ENCODE measurements at places on chromosomes 7 and 10.

- DNase-seq = no peak
Measured at GRCh38 chr7:24227603-24228359, 56.2 kb upstream of the NPY start.

GRCh38 chr7:585229-585711 is 65.6 kb upstream of the PDGFA start:
- no peak for DNase-seq

DNA sequence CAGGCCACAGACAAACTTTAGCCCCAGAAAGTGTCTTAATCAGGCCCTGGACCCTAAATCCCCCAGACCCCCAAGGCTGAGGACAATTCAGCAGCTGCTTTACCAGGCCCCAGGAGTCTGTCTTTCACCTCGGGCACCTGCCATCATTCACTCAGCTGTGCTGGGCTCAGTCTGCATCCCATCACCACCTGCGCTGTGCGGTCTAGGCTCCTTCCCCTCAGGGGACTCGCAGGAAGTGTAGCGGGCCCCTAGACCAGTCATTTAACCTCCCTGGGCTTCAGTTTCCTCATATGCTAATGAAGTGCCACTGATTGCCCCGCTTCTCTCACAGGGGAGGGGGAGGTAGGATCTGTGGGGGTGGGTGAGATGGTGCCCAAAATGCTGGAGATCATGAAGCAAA is 76.4 kb upstream of the ZMIZ1 start:
- no peak for DNase-seq

DNA sequence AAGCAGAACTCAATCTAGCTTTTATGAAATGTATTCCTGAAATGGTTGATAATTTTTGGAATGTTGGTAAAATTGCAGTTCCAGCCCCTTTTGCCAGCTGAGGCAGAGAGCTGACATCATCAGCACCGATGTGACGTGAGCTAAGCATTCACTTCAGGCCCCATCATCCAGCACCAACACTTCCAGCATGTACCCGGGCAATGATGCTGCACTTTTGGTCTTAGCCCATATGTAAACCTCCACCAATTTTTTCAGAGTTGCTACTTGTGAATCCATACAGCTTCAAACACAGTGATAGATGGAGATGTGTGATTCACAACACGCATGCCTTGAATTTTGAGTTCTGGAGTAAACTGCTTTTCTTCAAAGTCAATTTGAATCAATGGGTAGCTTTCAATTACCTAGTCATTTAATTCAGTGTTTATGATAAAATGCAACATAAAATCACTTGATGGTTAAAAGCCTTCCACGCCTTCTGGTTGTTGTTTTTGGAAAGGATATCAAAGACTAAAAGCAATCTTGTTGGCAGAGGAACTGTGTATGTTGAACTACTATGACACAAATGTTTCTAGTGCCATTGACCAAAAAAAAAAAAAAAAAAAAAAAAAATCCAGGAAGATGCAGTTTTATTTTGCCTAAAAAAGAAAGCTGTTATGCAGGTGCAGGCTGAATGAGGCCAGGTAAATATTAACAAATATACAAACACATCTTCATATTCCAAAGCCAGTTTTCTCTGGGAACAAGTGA is 73.9 kb downstream of the NRP1 start:
- no peak for DNase-seq

DNA sequence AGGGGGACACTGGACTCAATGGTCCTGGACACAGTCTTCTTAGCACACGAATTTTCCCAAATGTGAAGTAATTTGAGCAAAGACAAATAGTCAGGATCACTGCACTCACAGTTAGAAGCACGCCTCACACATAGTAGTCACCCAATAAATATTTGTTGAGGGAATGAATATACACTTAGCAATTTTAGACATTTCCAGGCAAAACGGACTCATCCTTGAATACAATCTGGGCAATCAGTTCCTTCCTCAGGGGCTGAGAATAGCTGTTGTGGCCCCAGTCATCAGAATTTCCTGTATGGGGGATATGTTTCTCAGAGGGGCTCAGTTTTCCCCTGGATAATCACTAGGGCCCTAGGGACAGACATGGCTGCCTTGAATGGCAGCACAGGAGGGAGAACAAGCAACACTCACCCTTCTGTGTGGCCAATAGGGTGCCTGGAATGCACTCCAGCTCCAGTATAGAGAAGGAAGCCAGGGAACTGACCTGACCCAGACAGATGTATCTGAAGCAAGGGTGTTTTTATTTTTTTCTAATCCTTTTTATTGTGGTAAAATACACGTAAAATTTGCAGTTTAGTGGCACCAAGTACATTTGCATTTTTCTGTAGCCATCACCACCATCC is 282.7 kb upstream of the ZNF32 start:
- DNase-seq = no peak

GRCh38 chr7:1900847-1901246 is 230.8 kb downstream of the ELFN1 start:
- no peak for DNase-seq

DNA sequence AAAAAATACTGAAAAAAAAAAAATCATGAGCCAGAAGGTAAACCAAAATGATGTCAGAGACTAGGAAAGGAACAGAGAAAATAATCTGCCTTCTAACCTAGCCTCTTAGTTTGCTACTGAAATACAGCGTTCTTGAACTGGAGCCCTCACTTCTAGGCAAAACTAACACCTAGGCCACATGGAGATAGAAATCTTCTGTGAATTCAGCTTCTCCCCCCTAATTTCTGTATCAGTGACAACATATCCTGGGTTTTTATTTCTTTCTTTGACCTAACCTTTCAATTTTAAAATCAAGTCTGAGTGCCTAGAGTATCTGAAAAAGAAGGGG is 100.1 kb upstream of the GLCCI1 start:
- DNase-seq = no peak

- no peak for DNase-seq
Measured at GRCh38 chr10:10860455-10860976, 157.2 kb upstream of the CELF2 start.

DNA sequence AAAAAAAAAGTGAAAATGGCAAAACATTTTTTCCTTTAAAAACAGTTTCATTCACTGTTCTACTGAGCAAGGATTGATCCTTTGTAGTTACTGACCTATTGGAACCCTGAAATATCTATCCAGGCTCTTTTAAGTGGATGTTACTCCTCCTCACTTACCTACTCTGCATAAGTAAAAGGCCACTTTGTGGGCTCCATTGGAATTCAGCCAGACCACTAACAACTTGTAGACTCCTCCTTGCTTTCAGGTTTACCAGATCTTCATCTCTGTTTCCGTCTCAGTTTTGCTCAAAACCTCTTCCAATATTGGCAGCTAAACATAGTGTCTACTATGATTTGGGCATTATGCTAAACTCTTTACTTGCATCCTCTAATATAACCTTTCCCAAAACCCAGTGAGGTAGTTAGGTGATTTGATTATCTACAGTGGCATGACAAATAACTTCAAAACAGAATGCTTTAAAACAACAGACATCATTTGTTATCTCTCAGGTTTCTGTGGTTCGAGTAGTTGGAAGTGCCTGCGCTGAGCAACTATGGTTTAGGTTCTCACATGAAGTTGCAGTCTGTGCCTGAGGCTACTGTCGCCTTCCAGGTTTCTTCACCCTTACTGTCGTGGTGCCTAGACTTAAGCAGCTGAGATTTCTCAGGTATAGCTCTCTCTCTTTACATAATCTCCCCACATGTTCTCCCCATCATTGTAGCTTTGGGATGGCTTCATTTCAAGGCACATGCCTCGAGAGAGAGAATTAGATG is 698.2 kb downstream of the REEP3 start:
- DNase-seq = no peak

DNA sequence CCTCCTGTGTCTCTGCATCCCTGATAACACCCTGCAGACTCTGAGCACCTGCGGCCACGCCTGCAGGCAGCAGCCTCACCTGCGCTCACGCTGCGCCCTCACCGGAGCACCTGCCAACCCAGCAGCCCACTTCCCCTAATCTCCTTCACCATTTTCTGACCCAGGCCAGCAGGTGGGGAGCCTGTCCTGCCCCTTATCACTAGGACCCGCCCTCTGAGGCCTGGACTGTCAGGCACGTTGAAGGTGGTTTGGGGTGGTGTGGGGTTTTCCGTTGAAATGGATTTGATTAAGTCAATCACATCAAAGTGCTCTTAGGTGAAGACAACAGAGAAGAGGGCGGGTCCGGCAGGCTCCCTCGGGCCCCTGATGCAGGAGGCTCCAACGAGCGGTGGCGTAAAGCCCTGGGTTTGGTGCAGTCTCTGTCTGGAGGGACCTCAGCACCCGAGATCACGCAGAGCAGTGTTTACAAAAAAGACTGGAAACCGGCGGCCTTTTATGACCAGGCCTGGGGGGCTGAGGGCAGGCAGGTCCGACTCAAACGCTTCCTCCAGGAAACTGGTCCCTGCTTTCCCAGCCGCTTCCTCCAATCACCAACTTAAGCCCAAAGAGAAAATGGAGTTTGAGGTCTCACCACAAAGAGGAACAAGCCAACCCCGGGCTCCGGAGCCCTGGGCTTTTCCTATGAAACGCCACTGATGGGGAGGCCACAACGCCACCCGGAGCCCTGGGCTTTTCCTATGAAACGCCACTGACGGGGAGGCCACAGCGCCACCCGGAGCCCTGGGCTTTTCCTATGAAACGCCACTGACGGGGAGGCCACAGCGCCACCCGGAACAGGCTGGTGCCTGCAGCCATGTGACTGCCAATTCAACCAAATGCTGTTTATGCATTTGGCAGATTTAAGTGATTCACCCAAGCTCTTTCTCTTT is 45.5 kb downstream of the DPYSL4 start:
- DNase-seq = no peak

GRCh38 chr10:66983475-66983818 is 57.6 kb downstream of the LRRTM3 start:
- DNase-seq = no peak

DNA sequence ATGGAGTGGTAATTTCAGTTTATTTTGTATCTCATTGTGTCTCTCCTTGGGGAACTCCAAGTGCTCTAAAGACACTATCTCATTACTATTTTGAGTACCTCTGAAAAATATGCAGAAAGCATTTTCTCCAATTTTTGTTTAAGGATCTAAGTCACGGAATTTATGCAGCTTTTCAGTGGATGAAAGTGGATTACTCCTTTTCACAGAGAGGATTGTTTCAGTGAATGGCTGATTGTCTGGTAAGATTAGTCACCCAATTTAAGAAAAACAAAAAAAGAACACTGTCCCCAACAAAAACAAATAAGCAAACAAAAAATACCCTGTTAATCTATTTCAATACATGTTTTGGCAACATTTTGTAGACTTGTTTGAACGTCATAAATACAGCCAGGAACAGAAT is 338.3 kb upstream of the TEX47 start:
- no peak for DNase-seq

- no peak for DNase-seq
Measured at GRCh38 chr10:79948976-79949722, at the start of gene SFTPD. SFTPD (minus strand) TSS chr10:79949105; CDS start chr10:79946659, 2,446 bp downstream.

Data from esophagus squamous epithelium (tissue), 5 donors.